ENCODE measurements at places on chromosomes 1 and 21.

GRCh38 chr1:223462047-223462630 is 68.9 kb downstream of the CCDC185 start:
- DNase-seq: no peak

DNA sequence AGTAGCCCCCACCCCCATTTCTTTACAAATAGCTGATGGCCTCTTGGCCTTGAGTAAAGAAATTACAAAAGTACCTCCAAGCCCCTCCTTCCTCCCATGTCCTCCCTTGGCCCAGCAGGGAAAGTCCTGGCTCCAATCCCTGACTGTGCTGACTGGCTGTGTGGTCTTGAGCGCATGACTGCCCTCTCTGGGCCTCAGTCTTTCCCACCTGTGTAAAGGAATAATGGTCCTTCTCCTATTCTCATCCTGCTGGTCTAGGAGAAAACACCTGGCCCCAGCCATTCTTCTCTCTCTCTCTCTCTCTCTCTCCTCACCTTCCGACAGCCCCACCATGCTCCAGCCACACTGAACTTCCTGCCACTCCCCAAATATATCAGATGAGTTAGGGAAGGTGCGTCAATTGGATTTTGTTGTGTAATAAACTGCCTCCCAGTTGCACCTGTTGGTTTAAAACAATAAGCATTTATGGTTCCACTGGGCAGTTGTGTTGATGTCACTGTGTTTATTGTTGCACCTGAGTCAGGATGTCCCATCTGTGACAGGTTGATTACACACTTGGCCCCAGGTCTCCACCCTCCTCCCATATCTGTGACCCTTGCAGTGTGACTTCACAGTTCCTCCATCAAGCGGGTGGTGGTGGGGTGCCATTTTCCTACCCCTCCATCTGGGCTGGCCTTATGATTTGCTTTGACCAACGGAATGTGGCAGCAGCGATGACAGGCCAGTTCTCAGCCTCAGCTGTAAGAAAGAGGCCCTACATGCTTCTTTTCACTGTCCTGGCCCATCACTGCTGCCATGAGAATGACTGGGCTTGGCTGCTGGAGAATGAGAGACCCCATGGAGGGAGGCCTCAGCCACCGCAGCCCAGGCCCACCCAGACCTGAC is 22.3 kb upstream of the LRP8 start:
- no peak for DNase-seq

GRCh38 chr1:158945061-158945460 is 13.7 kb downstream of the PYHIN1 start:
- no peak for DNase-seq

DNA sequence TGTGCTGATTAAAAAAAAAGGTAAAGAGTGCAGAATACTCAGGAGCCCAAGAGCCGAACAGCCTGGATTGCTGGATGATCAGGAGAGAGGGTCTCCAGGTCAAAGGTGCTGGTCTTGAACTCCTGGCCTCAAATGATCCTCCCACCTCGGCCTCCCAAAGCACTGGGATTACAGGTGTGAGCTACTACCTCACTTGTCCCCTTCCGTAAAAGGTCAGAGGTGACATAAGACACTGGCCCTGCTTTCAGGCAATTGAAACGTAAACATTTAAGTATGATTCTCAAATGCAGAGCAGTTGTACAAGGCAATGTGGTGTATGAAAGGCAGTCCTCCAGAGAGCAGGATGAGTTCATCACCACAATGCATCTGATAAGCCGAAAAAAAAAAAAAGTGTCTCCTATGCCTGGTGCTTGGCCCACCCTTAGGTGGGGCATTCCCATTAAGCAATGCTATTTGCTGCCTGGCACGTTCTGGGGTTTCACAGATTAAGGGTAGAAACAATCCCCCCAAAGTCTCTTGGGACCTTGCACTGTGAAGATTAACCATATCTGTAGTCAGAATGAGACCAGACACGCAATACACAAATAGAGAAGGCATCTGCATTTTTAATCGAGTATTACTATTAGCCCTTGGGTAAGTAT is 47.7 kb downstream of the PARP1 start:
- DNase-seq: no peak

DNA sequence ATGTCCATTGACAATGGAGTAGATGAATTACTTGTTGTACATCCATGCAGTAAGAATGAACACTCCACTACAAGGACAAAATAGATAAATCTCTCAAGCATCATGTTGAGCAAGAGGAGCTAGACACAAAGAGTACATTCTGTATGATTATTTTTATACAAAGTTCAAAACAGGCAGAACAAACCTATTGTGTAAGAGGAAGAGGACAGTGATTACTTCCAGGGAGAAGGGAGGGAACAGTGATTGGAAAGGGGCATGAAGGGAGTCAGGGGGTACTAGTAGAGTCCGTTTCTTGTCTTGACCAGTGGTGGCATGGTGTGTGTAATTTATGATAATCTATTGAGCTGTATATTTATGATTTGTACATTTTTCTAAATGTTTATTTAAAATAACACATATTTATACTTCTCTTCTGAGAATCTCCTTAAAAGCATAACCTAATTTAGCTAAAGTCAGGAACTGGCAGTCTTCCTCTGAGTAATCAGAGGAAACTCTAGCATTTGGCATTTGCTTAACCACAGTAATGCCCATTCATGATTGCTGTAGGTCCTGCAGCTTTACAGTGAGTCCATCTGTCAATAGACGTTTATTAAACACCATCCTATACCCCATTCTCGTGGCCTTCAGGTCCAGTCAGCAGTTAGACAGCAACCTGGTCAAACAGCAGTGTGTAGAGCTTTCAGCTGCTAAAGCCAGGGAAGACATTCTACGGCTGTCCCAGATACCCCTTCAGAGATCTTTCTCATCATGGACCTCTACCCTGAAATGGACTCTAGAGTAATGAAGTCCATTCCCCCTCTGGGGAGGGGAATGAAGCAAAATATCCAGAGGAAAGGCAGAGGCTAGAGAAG is 114.1 kb upstream of the GALNT2 start:
- DNase-seq: no peak

DNA sequence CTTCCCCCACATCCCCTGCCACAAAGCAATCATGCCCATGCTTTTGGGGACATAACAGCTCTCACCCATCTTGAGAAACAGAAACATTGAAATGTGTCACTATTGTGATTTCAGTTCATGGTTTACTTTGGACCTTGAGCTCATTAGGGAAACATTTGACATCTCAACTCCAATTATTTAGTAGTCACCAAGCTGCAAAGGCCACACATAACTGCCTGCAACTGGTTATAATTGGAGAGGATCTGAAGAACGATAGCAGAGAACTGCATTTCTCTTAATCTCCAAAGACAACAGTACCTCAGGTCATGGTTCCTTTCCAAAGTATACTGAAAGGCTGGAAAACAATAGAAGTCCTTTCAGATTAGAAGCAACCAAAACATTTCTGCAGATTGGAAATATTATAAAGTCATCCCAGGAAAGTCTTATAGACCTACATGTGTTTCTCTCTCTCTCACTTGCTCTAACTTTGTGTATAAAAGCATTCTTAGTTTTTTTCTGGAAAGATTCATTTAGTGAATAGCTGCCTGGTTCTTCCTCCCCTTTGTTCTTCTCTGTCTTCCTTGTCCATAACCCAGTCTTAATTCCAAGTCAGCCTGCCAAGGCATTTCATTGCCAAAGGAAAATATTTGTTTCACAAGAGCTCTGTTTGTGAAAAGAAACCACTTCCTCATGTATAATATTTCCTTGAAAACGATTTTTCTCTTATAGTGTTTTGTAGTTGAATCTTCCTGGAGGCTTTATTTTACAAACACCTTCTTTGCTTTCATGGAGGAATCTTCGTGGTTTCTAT is 426.8 kb downstream of the ADGRL2 start:
- no peak for DNase-seq

DNA sequence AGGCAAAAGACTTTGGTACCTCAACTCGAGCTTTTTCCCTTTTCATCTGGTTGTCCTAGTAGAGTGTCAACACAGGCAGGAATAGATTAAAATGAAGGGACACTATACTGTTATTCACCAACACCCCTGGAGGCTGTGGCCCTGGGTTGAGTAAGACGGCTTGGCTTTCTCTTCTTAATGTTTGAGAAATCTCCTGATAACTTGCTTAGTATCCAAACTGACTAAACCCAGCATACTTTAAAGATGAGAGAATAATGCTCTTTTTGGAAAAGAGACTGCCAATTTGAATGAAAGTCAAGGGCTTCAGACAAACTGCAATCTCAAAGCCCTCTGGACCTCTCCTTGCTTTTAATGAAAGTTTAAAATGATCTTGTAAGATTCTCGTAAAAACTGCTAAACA is 2.6 kb upstream of the SLC30A1 start:
- DNase-seq: no peak

GRCh38 chr1:232655028-232655745 is 25.3 kb upstream of the SIPA1L2 start:
- DNase-seq: no peak

DNA sequence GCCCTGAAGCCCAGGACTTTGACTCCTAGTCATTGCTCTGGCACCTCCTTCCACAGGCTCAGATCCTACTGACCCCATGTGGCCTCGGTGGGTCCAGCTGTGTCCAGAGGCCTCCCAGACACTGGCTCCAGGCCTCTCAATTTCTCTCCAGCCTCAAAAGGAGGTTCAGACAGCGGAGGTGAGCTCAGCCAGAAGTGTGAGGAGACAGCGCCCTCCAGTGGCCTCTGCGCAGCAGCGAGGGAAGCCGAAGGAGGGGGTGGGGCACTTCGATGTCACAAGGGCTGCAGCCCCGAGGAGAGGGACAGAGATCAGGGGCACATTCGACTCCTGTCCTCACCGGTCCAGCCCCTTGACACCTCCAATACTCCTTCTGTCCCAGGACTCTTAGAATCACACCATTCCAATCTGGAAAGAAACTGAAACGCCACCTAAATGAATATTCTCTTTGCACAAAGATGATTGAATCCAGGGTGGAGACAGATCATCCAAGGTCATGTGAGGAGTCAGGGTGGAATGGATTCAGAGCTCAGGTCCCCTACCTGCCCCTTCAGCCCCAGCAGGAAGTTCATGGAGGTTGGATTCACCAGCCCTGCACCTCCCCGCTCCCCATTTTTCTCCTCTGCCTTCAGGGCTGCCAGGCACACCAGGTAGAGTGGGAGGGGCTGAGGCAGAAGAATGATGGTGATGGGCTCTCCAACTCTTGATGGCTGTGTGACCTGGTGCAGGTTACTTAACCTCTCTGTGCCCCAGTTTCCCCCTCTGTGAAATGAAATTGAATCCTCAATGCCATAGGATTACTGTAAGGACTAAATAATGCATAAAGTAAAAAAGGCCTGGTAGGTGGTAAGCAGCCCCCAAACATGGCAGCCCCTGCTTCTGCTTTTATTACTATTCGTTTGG is 34.8 kb upstream of the ZBTB40 start:
- DNase-seq: peak; percentile 72

- no peak for DNase-seq
These were observed 58.2 kb upstream of the SLC45A1 start for GRCh38 chr1:8259498-8260290.

- no peak for DNase-seq
These were observed 228.1 kb downstream of the TPR start for GRCh38 chr1:186146974-186147373.

GRCh38 chr1:34924759-34925555 is 4.5 kb downstream of the DLGAP3 start:
- peak; percentile 38 for DNase-seq

- DNase-seq: no peak
These were observed 69.1 kb downstream of the TGFB2 start for GRCh38 chr1:218414060-218414728.

- no peak for DNase-seq
These were observed 30.9 kb upstream of the NEXN start for GRCh38 chr1:77857552-77857951.

DNA sequence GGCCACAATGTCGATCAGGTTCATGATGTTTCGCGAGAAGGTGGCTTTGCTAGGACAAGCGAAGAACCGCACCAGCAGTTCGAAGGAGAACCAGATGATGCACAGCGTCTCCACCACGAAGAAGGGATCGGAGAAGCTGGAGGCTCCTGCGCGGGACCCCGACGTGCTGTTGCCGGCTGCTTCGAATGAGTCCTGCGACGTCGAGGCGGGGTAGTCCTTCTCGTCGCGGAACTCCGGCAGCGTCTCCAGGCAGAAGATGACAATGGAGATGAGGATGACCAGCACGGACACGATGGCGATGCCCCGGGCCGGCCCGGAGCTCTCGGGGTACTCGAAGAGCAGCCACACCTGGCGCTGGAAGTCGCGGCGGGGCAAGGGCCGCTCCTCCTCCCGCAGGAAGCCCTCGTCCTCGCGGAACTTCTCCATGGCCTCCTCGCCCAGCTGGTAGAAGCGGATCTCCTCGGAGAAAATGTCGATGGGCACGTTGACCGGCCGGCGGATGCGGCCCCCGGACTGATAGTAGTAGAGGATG is 869 bp downstream of the KCNA3 start:
- DNase-seq: peak; percentile 30

DNA sequence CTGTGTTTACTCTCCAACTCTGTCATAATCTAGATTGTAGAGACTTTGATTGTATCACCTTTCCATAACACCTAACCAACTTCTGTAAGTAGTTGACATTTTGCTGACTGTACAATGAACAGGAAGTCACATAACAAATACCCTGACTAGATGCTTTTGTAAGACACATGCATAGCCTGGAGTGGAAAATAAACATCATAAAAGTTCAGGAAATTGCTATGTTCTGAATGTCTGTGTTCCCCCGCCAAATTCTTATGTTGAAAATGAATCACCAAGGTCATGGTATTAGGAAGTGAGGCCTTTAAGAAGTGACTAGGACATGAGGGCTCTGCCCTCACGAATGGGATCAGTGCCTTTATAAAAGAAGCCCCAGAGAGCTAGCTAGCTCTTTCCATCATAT is 40.4 kb upstream of the ZSWIM5 start:
- peak; percentile 10 for DNase-seq

DNA sequence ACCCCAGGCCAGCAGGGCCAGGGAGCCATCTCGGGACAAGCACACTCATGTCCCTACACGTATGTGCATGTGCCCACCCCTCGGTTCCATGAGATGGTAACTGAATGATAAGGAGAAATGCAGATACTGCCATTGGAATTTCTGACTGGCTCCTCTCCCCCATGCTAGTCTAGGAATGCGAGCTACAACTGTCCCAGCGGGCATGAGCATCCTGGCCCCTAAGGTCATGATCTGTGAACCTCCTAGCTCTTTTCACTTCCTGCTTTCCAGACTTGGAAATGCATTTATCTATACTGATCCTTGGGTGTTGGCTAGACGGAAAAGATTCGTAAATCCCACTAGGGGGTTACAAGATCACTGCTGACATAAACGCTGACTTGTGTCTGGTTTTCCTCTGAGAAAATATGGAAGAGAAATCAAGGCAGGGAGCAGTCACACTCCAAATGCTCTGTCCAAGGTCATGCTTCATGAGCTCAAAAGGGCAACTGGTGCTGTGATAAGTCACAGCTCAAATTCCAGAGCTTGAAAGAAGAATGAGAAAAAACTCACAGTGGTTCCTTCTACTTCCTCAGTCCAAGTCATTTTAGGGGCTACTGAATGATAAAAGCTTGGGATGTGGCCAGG is 49.8 kb downstream of the SLC45A1 start:
- no peak for DNase-seq

Measured in activated CD4-positive, alpha-beta T cell treated with anti-CD3 and anti-CD28 coated beads, Interleukin-2, amount 50 U/mL, for 16 hours (primary cell).